ENCODE measurements at places on chromosomes 1 and 21. TPM values are rescaled to one million over a fixed set of nuclear protein-coding genes. Genes with fewer than 3 reads are reported as not detected.
A peak's percentile ranks its signal among the peaks of the same experiment; 100 is the strongest.

GRCh38 chr1:103353391-103353790, 172.1 kb upstream of the RNPC3 start:
- DNase-seq: no peak

- DNase-seq: no peak
Observed at GRCh38 chr1:53350853-53351767, 23.2 kb upstream of the LRP8 start.

GRCh38 chr1:83102630-83103071, 896.3 kb downstream of the TTLL7 start:
- no peak for DNase-seq

DNA sequence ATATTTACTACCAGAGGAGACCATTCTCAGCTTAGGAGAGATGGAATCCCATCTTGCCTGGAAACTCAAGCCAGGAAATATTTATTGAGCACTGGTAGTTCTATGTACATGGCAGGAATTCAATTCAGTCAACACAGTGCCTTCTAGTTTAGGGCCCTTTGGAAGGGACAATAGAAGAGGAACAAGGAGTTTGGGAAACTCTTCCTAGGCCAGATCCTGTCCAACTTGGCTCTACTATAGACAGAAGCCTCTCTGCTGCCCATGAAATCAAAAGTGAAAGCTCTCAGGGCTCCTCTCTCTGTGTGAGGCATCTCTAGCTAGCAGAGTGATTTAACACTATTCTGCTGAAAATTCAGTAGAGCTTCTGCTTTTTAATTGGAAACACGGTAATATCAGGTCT, 244.6 kb upstream of the MAP1LC3C start:
- DNase-seq: no peak

DNA sequence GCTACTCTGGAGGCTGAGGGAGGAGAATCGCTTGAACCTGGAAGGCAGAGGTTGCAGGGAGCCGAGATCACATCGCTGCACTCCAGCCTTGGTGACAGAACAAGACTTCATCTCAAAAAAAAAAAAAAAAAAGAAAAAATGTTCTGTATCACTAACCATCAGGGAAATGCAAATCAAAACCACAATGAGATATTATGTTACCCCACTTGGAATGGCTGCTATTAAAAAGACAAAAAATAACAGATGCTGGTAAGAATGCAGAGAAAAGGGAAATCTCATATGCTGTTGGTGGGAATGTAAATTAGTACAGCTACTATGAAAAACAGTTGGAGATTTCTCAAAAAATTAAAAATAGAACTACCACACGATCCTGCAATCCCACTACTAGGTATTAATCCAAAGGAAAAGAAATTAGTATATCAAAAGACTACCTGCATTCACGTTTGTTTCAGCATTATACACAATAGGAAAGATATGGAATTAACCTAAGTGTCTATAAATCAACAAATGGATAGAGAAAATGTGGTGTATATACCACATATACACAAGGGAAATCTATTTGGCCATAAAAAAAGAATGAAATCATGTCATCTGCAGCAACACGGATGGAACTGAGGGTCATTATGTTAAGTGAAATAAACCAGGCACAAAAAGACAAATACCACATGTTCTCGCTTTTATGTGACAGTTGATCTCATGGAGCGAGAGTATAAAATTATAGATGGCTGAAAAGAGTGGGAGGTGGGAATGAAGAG, 62.6 kb downstream of the ABL2 start:
- DNase-seq: no peak

DNA sequence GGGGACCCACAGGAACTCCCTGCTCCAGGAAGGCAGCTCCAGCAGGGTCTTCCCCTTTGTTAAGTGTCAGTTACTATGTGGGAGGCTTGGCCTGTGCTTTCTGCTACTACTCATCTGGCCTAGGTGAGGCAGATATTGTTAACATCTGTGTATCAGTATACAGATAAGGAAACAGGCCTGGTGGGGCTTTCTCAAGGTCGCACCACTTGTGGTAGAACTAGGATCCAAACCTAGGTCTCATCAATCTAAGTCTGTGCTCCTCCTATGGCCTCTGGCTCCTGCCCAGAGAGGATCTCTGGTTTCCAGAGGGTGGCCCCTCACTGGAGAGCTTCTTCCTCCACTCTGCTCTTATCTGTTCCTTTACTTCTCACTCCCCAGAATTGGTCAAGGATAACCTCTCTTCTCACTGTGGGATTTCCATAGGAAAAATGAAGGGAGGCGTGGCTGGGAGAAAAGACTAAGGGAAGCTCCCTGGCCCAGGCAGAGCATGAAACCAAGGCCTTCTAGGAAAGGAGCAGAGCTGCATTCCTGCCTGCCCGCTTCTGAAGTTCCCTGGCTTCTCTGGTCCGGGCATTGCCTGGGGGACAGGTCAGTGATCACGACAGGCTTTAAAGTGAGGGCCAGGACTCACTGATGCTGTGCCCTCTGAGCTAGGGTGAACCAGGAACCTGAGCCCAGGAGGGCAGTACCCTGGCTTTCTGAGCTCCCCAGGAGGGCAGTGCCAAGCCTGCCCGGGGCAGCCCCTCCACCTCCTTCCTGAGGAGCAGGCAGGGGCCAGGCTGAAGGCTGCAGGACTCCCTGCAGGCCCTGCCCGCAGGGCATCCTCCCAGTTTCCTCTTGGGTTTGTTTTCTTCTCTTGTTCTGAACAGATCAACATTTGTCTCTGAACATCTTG, 5.8 kb downstream of the KCNC4 start:
- no peak for DNase-seq

DNA sequence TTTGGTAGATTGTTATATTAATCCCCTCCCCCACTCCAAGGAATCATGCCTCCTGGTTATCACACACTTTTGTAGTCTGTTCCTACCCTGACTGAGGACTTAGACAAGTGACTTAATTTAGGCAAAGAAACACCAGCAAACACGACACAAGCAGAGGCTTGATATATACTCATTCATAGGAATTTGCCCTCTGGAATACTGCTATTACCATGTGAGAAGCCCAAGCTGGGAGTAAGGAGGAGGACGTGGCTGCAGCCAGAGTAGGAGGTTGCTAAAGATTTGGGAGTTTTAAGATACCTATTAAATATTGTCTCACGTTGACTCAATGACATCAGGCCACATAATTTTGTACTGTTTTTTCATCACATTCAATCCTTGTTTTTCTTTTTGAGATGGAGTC, 100.2 kb downstream of the LRRC53 start:
- DNase-seq: no peak

GRCh38 chr1:243301059-243301458, 45.2 kb downstream of the SDCCAG8 start:
- DNase-seq: no peak

GRCh38 chr1:155182052-155182550, 8.5 kb downstream of the TRIM46 start:
- DNase-seq: no peak

DNA sequence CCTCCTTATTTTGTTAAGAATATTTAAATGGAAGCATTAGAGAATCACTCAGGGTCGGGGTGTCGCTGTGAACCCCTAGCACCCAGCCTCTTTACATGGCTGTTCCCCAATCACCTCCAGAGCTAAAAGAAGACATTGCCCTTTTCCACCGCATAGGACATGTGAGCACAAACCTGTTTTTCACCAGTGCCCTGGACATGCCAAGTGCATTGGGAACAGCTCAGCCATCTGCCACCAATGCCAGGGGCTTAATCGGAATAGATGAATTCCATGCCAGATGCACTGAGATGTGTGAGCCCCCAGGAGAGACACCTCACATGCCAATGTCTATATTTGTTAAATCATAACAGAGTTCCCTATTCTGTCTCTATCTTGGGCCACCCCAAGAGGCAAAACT, 33.3 kb downstream of the EIF2D start:
- DNase-seq: no peak

DNA sequence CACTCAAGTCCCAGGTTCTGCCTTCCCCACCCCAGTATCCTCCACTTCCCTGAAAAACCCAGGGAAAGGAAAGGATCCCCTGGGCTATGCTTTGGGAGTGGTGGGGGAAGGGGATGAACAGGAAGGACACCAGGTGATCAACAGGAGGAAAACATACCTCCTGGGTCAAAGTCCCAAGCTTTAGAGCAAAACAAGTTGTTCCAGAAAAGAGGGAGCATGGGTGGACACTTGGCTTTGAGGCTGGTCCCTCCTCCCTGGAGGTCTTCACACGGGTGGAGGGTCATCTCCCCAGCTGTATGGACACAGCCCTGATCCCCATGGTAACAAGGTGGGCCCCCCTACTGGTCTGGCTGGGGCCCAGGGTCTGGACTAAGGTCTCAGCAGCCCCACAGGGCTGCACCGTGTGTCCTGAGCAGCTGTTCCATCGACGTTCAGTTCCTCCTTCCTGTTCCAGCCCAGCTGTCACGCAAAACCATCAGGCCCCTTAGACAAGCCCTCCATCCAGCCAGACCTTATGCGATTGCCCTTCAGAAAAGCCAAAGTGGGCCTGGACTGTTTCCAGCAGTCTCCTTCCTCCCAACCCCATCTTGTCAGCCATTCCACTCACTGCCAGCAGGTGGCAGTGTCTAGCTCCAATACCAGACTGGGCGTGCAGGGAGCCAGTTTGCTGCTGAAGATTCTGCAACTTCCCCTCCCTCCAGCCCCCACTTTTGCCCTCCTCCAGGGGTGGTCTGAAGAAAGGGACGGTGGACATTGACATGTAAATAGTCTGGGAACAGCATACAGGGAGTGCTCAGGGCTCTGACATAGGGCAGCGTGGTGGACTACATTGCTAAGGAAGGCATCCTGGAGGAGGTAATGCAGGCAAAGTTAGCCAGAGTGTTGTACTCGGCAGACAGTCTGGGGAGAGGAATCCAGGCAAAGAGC, 2.9 kb upstream of the PDZK1IP1 start:
- peak; percentile 35 for DNase-seq

GRCh38 chr1:42921769-42922168, 36.9 kb downstream of the SLC2A1 start:
- DNase-seq: no peak

DNA sequence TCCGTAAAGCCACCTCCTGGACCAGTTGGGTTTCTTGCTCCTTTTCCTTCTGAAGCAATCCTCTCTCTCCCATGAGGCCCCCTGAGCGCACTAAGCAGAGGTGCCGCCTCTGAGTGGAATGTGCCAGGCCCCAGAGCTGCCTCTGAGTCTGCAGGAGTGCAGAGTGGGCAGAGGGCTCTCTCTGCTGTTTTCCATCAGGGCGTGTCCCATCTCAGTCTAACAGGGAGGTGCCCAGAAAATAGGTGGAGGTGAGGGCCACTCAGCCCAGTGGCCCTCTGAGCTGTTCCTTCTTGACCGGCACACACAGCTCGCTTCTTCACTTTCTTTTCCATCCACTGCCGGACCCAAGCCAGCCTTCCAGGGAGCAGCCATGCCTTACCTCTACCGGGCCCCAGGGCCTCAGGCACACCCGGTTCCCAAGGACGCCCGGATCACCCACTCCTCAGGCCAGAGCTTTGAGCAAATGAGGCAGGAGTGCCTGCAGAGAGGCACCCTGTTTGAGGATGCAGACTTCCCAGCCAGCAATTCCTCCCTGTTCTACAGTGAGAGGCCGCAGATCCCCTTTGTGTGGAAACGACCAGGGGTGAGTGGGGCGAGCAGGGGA, at the start of gene CAPN9:
Gene CAPN9, plus strand, starts transcription at position 262 of the 604 bp plus-strand sequence. Its CDS starts 109 bp downstream, at position 371.
- no peak for DNase-seq

DNA sequence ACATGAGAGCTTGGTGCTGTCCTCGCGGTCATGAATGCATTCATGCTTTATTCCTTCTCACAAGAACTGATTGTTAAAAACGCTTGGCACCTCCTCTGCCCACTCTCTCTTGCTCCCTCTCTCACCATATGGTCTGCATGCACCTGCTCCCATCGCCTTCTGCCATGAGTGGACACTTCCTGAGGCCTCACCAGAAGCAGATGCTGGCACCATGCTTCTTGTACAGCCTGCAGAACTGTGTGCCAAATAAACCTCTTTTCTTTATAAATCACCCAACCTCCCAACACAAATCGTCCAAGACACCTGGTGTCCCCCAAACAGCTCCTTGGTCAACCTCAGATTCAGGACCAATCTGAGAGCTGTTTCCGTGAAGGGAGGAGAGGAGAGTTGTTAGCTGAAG, 43.3 kb upstream of the PCBP3 start:
- DNase-seq: no peak

GRCh38 chr21:46322351-46323226, 1.1 kb downstream of the C21orf58 start:
- DNase-seq: no peak

DNA sequence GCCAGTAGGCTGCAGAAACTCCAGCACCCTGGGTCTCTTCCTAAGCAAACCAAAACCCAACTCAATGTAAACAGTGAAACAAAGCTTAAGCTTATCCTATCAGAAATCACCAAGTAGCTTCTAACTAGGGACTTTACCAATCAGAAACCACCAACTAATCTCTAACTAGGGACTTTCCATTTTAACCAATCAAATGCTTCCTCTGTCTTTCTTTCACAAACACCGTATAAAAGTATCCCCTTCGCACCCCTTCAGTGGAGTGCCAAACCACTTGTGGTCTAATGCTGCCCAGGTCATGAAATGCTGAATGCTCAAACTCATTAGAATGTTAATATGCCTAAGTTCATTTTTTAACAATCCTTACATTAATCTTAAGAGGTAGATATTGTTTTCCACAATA, 250.5 kb upstream of the DUSP10 start:
- no peak for DNase-seq

- DNase-seq: no peak
Observed at GRCh38 chr1:166377896-166378295, 211.1 kb upstream of the FAM78B start.

DNA sequence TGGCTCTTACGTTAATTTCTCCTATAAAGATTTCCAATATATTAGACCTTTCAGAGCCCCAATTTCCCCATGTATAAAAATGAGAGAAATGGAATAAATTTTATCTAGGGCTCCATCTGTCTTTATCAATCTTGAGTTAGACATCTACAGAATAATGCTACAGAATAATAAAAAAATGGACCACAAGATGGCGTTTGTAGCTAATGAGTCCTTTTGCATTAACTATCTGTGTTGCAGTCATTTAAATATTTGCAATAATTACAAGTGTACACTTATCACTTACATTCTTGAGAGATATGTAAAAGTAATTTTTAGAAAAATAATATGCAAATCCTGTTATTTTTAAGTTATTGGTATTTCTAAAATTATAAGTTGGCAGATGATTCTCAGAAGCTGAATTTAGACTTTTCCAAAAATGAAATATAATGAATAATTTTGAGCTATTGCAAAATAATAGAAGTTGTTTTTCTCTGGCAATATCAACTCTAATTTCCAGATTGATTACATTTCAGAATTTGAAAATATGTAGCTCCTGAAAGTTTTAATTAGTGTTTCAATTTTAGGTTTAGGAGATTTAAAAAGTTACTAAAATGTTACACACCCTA, 87.7 kb downstream of the SNX7 start:
- no peak for DNase-seq

GRCh38 chr1:177753655-177754054, 216.2 kb downstream of the SEC16B start:
- DNase-seq: no peak

GRCh38 chr1:17584539-17584938, 45.0 kb downstream of the ARHGEF10L start:
- no peak for DNase-seq

SUSD4 gene
- total RNA-seq: 6.3 TPM

DPT gene
- total RNA-seq: 175 TPM

PLA2G4A gene
- 36.8 TPM for total RNA-seq

PDC gene
- not detected for total RNA-seq

KRTAP20-4 gene
- not detected for total RNA-seq

IGFN1 gene
- total RNA-seq: 0.69 TPM

FAM110D gene
- 1.6 TPM for total RNA-seq

ITGB2 gene
- 20.8 TPM for total RNA-seq

C8B gene
- not detected for total RNA-seq

FCN3 gene
- total RNA-seq: not detected

SPRR2B gene
- total RNA-seq: not detected

LCE1E gene
- not detected for total RNA-seq

S100A7 gene
- not detected for total RNA-seq

Data from urinary bladder (tissue), 4 donors.